ENCODE measurements at places on chromosomes 4 and X.
A peak's percentile ranks its signal among the peaks of the same experiment; 100 is the strongest.

GRCh38 chr4:15955670-15956069 lies 7.3 kb downstream of the FGFBP2 start:
- DNase-seq: no peak

- DNase-seq: no peak
Measured at GRCh38 chr4:181670506-181670905, 572.7 kb upstream of the TENM3 start.

GRCh38 chrX:107646735-107647134 lies 18.4 kb downstream of the PRPS1 start:
- DNase-seq: no peak

DNA sequence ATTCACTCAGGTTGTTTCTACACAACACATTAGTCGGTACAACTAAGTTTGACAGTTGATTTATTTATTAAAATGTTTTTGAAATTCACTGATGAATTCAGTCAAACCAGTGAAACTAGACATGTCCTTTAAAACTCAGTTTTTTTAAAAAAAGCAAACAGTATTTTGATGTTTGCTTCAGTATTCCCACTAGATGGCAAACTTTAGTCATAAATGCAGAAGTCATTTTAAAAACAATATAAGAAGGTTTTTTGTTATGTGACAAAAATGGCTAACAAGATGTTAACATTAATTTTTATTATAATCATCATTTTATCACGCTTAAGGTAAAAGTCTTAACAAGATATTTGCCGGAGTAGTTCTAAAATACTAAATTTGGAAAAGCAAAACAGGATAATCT lies 1337.8 kb upstream of the DIAPH2 start:
- no peak for DNase-seq

DNA sequence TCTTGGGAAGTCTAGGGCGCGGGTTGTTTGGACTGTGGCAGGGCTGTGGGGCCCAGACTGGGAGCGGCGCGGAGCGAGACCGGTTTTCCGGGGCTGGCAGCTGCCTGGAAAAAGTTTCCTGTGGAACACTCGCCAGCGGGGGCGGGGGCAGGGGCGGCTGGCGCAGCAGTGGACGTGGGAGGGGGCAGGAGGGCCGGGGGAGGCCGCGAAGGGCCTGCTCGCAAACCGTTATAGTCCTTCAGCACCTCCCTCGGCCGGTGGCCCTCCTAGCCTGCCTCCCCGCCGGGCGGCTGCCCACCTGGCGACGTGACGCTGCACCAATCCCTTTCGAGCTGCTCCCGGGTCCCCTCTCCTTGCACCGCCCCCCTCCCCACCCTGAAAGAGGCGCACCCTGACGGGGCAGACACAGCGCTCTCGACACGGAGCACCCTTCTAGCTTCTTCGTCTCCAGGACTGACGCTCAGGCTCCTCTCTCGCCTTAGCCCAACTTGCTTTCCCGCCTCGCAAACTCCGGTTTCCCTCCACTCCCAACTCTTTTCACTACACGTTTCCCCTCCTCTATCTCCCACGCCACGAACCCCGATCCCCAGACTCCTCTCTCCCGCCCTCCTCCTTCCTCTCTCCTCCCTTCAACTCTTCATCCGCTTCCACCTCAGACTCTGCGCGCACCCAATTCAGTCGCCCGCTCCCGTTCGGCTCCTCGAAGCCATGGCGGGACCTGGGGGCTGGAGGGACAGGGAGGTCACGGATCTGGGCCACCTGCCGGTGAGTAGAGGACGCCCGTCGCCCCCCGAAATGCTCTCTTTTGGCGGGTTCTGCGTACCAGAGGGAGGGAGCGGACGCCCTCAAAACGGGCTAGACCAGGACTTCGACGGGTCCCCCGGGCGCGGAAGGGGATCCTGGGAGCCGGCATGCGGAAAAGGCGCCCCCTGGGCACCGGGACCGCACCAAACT lies at the start of gene NRK:
NRK (plus strand) TSS at position 402 of the 954 bp plus-strand sequence; CDS start at position 709, 307 bp downstream.
- DNase-seq: peak; percentile 33

- DNase-seq: no peak
Measured at GRCh38 chr4:130183096-130183495, 1087.1 kb downstream of the C4orf33 start.

DNA sequence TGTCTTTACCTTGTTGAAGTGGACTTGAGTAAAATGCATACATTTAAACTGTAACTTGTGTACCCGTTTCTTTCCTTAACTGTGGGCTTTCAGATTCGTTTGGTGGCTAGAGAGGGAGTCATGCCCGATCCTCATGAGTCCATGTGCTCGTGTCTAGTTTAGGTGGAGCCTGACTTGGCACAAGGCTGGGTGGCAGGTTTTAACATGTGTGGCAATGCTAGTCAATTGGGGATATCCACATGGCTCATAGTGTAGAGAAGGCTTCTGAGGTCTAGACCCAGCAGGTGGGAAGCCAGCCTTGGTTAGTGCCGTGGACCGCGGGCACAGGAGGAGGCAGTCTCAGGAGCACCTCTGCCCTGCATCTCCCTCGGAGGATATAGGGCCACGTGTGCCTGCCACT lies 48.5 kb upstream of the CLCN4 start:
- DNase-seq: no peak

GRCh38 chr4:77465271-77465670 lies 140.3 kb upstream of the CXCL13 start:
- no peak for DNase-seq

- DNase-seq: no peak
Measured at GRCh38 chr4:113383111-113383785, 333.8 kb downstream of the ANK2 start.

GRCh38 chr4:153741541-153741940 lies 18.3 kb downstream of the RNF175 start:
- DNase-seq: no peak

GRCh38 chr4:160352637-160353036 lies 1249.8 kb downstream of the RAPGEF2 start:
- no peak for DNase-seq

- no peak for DNase-seq
Measured at GRCh38 chr4:16154451-16154850, 70.6 kb upstream of the PROM1 start.

DNA sequence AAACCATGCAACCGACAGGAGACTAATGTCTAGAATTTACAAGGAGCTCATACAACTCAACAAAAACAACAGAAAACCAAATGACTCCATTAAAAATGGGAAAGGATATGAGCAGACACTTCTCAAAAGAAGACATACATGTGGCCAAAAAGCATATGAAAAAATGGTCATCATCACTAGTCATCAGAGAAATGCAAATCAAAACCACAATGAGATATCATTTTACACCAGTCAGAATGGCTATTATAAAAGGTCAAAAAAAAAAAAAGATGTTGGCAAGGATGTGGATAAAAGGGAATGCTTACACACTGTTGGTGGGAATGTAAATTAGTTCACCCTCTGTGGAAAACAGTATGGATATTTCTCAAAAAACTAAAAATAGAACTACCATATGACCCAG lies 50.5 kb upstream of the CHRDL1 start:
- no peak for DNase-seq

DNA sequence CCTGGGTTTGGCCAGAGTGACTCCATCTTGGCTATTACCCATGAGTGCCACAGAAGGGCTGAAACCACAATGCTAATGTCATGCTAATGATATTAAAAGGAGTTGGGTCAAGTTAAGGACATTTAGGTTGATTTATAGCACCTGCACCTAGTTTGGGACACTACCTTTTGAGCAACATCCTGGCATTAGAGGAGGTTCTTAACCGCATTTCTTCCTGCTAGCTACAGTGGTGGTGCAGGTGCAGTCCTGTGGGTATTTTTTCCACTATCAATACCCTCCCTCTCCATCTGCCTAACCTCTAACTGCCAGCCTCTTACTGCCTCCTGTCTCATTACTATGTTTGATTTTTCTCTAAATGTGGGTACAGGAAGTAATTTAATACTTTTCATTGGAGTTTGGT lies 1276.1 kb downstream of the FSTL5 start:
- no peak for DNase-seq

GRCh38 chr4:138927072-138927471 lies 88.5 kb upstream of the NOCT start:
- no peak for DNase-seq

- DNase-seq: no peak
Measured at GRCh38 chr4:72671980-72672379, 103.0 kb upstream of the ADAMTS3 start.

DNA sequence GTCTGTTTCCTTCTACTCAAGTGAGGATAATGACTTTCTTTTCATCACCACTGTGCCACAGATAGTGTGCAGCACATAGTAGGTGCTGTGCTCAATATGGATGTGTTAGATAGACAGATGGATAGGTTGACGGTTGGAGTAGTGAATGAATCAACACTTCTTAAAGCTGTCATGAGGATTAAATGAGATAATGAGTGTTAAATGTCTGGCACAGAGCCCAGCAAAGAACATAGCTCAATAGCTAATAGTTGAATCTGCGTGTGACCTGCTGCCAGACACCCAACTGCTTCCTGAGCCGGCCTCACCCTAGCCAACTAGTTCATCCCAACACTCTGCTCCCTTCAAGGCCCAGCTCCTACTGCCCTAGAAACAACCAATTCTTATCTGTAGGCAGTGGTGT lies 67.7 kb upstream of the PJA1 start:
- DNase-seq: no peak

DNA sequence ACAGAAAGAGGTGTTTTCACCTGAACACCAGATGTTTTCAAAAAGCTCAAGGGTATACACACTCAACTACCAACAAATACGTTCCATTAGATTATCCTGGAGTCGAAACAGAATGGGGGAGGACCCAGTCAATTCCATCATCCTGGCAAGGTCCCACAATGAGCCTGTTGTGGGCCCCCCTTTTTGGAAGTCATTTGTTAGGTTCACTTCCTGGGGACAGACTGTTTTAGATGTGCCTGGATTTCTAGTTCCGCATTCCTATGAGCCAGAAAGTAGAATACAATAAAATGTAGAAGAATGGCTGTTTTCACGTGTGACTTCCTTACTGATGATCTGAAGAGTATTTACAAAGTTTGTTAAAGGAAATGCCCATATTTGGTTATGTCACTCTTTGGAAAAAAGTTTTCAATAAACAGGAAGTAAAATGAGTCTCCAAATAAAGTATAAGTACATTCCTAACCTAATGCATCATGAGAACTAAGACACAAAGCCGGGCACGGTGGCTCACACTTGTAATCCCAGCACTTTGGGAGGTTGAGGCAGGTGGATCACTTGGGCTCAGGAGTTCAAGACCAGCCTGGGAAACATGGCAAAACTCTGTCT lies 192.5 kb downstream of the MAML3 start:
- DNase-seq: no peak

DNA sequence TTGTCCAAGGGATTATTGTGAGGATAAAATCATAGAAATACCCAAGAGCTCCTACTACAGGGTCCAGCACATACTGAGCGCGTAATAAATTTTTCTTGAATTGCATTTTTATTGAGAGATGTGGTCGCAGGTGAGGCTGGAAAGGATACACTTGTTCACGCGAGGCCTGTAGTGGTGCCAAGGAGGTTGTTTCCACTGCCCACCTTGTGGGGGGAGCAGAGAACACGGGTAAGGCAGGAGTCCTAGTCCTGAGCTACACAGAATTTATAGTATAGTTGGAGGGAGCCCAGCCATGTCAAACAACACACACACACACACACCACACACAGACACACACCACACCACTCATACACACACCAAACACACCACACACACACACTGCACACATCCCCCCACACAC lies 31.8 kb upstream of the CYP4V2 start:
- DNase-seq: no peak

DNA sequence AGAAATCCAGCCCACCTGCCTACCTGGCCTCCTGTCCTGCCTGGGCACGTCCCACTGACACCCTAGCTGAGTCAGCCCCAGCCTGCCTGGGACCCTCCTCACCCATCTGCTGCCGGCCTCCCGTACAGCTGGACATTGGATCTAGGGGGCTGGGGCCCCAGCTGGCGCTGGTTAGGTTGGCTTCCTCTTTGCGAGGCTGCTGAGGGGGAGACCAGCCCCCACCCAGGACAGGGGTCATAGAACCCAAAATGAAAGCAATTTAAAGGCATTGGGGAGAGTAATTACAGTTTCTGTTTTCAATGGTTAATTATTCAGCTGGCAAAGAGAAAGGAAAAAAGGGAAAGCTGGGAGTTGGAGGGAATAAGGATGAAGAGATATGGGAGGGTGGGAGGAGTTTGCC lies 15.8 kb downstream of the EFNB1 start:
- DNase-seq: no peak

DNA sequence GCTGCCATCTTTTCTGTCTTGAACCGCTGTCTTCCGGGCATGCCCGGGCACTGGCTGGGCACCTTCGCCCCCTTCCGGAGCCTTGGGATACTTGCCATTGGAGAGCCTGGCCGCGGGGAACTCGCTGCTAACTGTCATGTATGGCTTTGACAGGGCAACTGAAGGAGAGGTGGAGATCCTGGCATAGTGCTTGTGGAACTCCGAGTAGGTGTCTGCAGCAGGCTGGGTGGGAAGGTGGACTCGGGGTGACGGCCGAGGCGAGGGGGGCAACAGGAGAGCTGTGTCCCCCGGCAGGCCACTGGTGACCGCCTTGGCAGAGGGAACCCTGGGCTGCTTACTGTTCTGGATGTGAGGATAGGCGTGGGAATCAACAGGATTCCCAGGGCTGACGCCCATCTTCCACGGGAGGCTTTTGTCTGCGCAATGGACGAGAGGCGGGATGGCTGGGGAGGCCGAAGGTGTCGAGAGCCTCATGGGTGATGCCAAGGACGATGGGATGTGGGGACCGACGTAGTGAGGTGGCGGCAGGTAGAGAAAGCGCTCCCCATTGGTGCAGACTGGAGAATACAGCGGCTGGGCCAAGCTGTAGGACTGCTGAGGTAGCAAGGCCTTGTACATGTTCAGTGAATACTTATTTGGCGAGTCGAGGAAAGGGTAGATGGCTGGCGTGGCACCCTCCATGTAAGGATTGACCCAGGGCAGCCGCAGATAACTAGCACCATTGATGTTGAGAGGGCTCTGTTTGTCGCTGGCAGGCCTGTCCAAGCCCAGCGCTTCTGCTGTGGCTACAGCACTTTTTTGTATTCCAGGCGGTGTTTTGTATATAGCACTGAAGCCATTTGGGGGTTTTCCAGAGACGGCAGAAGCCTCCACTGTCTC lies 23.4 kb downstream of the BCOR start:
- no peak for DNase-seq

DNA sequence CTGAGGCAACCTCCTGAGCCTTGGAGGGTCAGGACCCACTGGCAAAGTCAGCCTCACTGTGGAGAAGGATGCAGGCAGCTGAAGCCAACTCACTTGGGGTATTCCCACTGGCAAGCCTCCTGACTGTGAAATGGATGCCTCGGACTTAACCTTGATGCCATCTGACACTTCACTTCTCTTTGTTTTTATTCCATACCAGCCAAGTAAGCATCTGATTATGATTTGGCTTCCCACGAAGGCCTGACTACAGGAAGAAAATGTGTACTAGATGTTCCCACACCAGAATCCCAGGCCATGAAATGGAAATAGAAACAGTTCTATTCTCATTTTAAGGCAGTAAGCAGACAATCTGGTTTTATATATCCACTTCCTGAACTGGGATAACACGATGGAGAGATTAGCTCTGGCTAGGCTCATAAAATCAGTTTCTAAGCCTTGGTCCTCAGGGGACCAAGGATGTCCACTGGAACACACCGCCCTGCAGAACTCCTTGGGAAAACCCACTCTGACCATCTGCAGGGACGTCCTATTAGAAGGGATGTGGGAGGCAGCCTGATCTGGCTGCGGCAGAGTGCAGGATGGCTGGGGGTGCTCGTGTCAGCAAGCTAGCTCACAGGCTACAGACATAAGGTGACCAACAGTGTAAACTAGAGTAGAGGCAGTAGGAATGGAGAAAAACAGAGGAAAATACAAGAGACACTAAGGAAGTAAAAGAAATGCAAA lies 89.3 kb downstream of the TSPAN5 start:
- DNase-seq: no peak
